Prostate gland (tissue), 2 donors: ENCODE measurements at places on chromosomes 11 and 22.
A peak's percentile ranks its signal among the peaks of the same experiment; 100 is the strongest.

DNA sequence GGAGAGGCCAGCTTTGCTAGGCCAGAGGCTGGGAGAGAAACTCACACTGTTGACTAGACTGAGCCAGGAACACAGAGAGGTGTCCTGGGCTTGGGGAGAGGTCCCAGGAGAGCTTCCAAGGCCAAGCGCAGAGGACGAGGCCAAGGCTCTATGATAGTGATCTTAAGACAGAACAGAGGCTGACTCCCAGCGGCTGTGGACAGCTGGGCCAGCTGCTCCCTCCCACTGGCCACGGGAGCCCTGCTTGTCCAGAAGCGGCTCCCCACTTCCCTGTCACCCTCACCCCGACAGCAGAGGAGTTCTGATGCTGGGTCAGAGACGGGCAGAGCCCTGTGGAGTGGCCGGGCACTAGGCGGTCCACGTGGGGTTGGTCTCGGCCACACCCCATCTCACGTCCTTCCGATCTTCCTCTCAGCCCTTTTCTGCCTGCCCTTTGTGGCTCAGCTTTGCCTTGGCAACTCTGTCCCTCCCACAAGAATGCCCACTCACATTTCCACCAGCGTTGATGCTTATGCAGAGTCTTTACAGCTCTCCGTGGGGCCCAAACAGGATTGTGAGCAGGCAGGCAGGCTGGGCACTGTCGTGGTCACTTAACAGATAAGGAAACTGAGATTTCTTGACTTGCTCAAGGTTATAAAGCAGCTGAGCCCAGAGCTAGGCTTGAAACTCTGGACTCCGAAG is 68.2 kb downstream of the FBXO7 start:
- H3K27me3 ChIP-seq, result no peaks in the 10 kb centered on the region
- peak overlapping the region; percentile 27 for H3K27ac ChIP-seq
- no peaks in the 10 kb centered on the region for H3K4me1 ChIP-seq

GRCh38 chr11:12674936-12675696 is 895 bp downstream of the TEAD1 start:
- peak overlapping the region; percentile 83 for H3K4me3 ChIP-seq
- H3K36me3 ChIP-seq, result no peaks in the 10 kb centered on the region
- no peaks in the 10 kb centered on the region for H3K4me1 ChIP-seq

DNA sequence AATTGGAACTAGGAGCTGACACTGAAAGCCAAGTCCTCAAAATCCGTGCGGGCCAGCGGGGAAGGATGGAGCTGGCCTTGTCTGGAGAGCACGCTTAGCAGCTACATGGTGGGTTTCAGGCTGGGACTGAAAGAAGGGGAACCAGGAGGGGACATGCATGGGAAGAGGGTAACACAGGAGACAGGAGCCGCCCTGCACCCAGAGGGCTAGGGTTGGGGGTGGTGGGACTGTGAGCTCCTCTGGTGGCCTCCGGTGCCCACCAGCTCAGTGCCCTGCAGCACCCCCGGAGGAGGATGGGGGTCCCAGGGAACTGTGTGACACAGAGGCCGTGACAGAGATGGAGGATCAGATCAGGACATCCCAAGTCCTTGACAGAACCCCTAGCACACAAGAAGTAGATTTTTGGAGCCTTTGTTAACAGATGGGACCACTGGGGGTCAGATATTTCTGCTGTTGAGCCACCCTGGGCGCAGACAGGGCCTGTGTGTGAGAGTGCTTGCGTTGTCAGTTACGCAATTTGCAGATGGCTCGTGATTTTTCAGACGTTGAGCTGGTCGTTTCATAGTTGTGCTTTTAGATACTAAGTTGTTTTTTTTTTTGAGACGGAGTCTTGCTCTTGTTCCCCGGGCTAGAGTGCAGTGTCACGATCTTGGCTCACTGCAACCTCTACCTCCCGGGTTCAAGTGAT is 21.3 kb upstream of the GRAMD4 start:
- H3K36me3 ChIP-seq, result no peaks in the 10 kb centered on the region
- DNase-seq, result no peak
- H3K4me1 ChIP-seq, result peaks cover 5% of the 10 kb centered on the region
- H3K27me3 ChIP-seq, result no peaks in the 10 kb centered on the region
- H3K4me3 ChIP-seq, result no peak overlapping the region

- H3K4me3 ChIP-seq, result no peak overlapping the region
- DNase-seq, result no peak
- no peak overlapping the region for H3K27ac ChIP-seq
- no peaks in the 10 kb centered on the region for H3K27me3 ChIP-seq
Observed at GRCh38 chr22:35661464-35661863, 13.2 kb downstream of the APOL6 start.

DNA sequence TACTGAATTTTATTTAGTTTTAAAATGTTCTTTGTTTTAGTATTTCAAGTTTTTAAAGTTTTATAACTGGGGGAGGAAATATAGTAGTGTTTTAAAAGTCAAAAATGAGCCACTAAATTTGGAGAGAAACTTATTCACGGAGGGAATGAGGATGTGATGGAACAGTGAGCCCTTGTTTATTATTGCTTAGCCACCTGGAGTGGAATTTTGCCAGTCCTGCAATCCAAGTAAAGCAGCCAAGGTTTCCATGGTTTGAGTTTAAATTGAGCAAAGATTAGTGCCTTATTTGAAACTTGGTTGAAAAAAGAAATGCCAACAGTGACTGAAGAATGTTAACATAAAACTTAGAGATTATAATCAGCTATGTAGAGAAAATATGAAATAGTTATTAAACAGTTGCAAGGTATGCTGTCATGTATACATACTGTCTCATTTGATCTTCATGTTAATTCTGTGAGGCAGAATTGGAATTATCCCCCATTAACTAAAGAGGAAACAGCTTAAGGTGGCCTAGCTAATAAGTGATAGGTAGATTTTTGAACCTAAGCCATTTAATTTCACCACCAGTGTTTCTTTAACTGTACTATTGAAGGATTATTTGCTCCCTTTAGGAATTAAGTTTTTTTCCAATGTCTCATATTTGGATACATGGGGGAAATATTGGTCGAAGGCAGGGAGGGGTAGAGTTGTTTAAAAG is 36.4 kb downstream of the SWAP70 start:
- peaks cover 6% of the 10 kb centered on the region for H3K4me1 ChIP-seq
- DNase-seq, result no peak
- peak overlapping the region; percentile 55 for H3K27ac ChIP-seq
- H3K4me3 ChIP-seq, result no peak overlapping the region

- H3K4me3 ChIP-seq, result no peak overlapping the region
- H3K4me1 ChIP-seq, result no peaks in the 10 kb centered on the region
- no peaks in the 10 kb centered on the region for H3K36me3 ChIP-seq
- no peaks in the 10 kb centered on the region for H3K27me3 ChIP-seq
Observed at GRCh38 chr11:113166280-113166679, 148.1 kb upstream of the TTC12 start.

DNA sequence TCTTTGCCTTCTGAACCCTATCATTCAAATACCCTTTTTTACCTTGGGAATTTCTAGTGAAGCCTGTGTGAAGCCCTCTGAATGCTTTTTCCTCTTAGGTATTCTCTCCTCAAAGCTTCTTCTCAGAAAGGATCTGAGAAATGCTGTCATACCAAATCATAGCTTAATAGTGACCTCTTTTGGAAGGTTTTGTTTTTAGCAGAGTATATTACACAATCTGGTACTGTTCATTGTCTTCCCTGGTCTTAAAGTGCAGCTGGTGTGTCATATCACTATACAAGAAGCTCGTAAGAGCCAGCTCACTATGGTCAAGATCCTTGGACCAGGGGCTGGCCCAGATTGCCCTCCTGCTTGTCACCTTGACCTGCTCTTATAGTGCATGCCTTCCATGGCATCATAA is 204.4 kb upstream of the ANO5 start:
- H3K4me3 ChIP-seq, result no peak overlapping the region
- no peaks in the 10 kb centered on the region for H3K36me3 ChIP-seq
- DNase-seq, result no peak

- H3K4me3 ChIP-seq, result no peak overlapping the region
- H3K36me3 ChIP-seq, result no peaks in the 10 kb centered on the region
- no peak for DNase-seq
- H3K27me3 ChIP-seq, result no peaks in the 10 kb centered on the region
- H3K4me1 ChIP-seq, result no peaks in the 10 kb centered on the region
- no peak overlapping the region for H3K27ac ChIP-seq
Observed at GRCh38 chr22:41550952-41551491, 6.8 kb upstream of the POLR3H start.

- no peak overlapping the region for H3K4me3 ChIP-seq
- DNase-seq, result no peak
- no peaks in the 10 kb centered on the region for H3K4me1 ChIP-seq
- H3K27ac ChIP-seq, result no peak overlapping the region
Observed at GRCh38 chr11:120192831-120193625, 17.8 kb upstream of the OAF start.

GRCh38 chr22:35804421-35804820 is 86.7 kb downstream of the APOL5 start:
- no peaks in the 10 kb centered on the region for H3K27me3 ChIP-seq
- H3K4me1 ChIP-seq, result no peaks in the 10 kb centered on the region
- H3K36me3 ChIP-seq, result no peaks in the 10 kb centered on the region
- H3K4me3 ChIP-seq, result no peak overlapping the region
- no peak overlapping the region for H3K27ac ChIP-seq

DNA sequence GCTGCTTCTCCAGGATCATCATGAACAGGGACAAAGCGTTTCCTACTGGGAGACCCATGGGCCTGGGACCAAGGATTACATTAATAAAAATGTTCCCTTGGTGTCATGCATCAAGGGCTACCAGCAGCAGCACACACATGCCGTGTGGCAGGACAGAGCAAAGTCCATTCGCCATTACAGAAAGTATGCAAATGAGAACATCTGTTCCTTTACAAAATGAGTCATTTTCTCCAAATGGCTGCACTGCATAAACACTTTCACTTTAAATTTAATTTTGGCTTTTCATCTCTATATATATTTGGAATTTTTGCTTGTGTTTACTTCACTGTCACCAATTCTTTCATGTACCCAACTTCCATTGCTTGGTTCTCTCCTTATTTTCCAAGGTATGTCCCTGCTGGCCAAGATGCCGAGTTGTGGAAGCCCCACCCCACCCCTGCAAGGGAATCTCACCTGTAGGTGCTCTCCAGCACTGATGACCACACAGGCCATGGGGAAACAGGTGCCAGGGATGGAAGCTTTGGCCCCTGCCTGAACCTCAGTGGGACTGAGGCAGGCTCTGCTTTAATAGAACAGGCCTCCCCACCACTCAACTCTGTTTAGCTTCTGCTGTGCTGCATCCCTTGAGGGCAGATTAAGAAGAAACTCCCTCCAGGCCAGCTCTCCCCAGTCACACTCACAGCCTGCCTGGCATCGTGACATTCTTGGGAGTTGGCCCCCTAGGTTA is 15.6 kb upstream of the GNAZ start:
- no peak for DNase-seq
- no peaks in the 10 kb centered on the region for H3K4me1 ChIP-seq
- no peaks in the 10 kb centered on the region for H3K36me3 ChIP-seq
- no peak overlapping the region for H3K27ac ChIP-seq
- no peaks in the 10 kb centered on the region for H3K27me3 ChIP-seq

DNA sequence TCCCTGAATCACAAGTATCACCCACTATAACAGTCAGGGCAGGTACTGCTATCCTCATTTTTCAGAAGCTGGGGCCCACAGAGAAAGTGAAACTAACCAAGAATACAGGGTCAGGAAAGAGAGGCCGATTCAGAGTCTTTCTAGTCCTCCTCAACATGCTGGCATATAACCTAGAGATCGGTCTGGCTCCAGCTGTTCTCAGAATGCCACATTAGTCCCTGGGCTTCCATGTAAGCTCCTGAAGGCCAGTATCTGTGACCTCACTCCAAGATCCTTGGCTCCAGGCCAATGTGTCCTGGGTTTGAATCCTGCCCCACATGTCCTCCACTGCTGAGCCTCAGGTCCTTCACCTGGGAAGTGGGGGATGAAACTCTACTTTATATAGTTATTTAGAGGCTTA is 50.4 kb downstream of the TENM4 start:
- no peak overlapping the region for H3K27ac ChIP-seq
- no peaks in the 10 kb centered on the region for H3K27me3 ChIP-seq
- no peak for DNase-seq
- no peaks in the 10 kb centered on the region for H3K36me3 ChIP-seq
- no peak overlapping the region for H3K4me3 ChIP-seq

DNA sequence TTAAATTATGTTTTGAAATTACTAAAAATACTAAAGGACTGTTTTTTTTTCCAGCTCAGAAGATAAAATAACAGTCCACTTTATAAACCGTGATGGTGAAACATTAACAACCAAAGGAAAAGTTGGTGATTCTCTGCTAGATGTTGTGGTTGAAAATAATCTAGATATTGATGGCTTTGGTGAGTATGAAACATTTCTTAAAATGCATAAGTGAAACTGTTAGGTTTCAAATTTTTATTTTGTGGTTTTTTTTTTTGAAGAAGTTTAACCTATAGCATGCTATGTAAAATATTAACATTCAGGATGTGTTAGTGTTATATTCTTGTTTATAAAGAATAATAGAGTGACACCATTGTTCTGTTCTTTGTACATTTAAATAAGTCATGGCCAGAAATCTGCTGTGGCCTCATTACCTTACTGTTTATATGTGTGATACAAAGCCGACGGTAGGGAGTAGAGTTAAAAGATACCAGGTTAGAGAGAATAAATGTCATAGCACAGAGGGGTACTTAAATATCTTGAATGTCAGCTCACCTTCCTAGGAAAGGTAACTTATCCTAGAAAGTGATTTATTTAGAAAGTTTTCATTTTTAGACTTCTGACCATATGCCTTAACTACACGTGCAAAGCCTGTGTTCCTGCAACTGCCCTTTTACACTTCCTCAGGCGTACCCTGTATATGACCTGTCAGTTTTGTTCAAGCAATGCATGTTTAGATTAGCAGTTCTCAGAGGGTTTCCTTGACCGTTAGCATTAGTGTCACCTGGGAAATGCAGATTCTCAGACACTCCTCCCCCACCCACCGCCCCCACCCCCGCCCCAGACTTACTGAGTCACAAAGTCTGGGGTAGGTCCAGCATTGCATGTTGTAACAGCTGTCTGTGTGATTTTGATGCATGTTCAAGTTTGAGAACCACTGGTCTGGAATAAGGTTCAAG is 6.3 kb downstream of the FDX1 start:
- no peaks in the 10 kb centered on the region for H3K36me3 ChIP-seq
- H3K4me3 ChIP-seq, result no peak overlapping the region
- H3K27me3 ChIP-seq, result no peaks in the 10 kb centered on the region

- peak overlapping the region; percentile 21 for H3K4me3 ChIP-seq
- no peaks in the 10 kb centered on the region for H3K36me3 ChIP-seq
Observed at GRCh38 chr22:19959587-19960490, 18.2 kb upstream of the TXNRD2 start.

DNA sequence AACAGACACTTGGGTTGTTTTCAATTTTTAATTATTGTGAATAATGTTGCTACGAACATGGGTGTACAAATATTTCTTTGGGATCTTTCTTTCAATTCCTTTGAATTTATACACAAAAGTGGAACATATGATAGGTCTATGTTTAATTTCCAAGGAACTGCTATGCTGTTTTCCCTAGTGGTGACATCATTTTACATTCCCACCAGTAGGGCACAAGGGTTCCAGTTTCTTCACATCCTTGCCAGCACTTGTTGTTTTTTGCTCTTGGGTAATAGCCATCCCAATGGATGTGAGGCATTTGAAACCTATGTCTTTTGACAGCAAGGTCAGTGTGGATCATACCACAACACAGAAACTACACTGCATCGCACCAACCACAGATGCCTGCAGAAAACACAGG is 41.8 kb upstream of the SCN3B start:
- no peak overlapping the region for H3K27ac ChIP-seq
- H3K4me3 ChIP-seq, result no peak overlapping the region
- H3K36me3 ChIP-seq, result no peaks in the 10 kb centered on the region
- H3K4me1 ChIP-seq, result no peaks in the 10 kb centered on the region

GRCh38 chr11:3106736-3107524 is 49.7 kb upstream of the CARS1 start:
- no peak overlapping the region for H3K27ac ChIP-seq
- no peaks in the 10 kb centered on the region for H3K36me3 ChIP-seq
- no peaks in the 10 kb centered on the region for H3K27me3 ChIP-seq
- DNase-seq, result no peak
- H3K4me1 ChIP-seq, result no peaks in the 10 kb centered on the region
